ENCODE measurements at places on chromosomes 6 and 20.

GRCh38 chr6:16130932-16131387, 2.1 kb downstream of the MYLIP start:
- no peak for DNase-seq

DNA sequence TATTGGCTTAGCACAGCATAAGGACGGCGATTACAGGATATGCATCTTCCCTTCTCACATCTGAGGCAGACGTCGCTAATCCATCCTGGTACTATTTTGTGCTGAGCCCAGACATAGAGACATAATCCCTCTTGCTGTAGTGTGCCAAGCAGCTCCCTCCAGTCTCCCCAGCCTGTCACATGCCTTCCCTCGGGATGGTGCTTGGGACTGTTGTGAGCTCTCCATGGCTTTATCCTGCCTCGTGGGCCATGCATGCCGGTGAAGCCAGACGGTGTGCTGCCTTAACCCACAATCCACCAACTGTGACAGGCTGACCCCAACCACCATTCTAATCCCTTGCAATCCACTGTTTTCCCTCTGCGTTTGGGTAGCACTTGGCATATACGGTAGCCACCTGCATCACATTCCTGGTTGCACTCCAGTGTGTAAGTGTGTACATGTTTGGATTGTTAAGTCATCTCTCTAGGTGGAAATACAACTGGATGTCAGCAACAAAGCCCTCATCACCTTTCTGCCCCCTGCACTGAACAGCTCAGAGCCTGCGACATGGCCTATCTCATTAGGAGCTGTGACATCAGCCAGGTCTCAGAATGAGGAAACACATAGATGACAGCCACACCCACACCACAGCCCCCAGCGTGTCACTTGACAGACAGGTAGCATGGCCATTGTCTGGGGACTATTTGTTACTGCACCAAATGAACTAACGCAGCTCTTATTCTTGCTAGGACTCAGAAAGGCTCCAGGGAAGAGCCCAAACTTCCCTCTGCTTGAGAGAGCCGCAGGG, 374.8 kb upstream of the CDH4 start:
- DNase-seq, result no peak

DNA sequence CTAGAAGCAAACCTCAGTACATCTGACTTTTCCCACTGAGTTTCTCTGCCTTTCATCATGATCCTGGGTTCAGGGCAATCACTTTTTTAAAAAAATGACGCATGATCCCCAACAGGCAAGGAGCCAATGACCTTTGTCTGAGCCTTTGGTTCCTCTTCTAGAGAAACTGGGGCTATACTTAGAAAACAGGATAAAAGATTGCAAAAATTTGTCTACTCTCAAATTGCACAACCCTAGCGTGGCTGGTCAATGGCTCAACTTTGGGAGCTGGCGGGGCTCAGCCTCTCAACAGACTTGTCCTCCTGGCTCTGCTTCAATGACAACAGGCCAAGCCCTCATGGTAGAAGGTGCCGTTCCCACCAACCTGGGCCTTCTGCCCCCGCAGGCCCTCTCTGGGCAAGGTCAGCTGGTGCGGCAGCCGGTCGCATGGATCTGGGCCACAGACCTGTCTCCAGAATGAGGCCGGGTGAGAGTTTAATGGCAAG, 48.7 kb downstream of the PDYN start:
- DNase-seq, result no peak

- no peak for DNase-seq
Measured at GRCh38 chr6:110331816-110332215, 26.3 kb downstream of the METTL24 start.

DNA sequence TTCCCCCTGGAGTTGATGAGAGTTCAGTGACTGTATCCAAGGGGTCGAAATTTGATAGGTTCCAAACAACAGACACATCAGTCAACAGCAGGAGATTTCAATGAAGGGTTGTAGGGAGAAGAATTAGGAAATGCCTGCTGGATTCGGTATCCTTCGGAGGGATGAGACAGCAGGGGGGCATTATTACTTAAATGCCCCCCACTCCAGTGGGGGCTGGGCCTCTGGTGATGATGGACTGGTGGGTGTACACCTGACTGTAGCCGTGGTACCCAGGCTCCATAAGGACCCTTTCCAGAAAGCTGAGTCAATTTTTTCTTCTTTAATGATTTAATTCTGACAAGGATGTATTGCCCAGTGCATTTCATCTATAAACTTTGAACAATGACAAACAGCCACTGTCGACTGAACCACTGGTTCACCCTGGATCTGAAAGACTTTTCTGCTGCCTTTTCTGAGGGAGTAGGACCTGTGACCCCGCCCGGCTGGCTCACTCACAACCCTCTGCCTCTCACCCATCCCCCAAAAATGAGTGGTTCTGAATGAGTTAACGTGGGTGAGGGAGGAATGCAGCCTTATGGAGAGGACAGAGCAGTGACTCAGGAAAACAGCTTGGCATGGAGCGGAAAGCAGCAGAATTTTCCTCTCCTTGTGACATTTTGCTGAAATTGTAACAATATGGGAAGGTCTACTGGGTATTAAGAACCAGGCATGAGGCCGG, 41.0 kb downstream of the ZMYND8 start:
- no peak for DNase-seq

DNA sequence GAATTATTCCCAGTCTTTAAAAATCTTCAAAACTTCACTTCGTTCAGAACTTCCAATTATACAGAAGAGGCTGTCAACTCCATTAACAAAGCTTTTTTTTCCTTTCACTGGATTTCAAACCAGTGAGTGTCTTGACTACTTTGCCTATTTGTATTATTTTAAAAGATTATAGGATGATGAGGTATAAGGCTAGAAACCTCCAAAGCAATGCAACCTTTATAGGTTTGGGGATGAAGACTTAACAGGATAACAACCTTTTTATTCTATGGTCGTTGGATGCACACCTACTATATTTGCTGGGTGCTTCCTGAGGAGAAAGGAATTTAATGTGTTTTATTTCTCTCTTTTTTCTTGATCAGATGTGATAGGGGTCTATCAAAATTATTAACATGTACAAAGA, 1.9 kb upstream of the OVOL2 start:
- DNase-seq, result no peak

DNA sequence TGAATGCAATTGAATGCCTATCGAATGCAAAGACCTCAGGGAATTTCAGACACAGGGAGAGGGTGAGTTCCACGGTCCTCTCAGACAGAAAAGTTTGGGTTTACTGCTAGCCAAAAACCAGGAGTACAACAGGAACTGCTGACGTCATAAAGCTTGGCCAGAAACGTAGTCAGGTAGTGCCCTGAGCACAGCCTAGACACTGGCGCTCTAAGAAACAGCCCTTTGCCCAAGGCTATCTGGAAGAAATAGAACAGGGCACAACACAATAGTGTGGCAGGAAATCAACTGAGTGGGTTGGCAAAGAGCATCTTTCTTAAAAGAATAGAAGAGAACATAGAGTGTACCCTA, 58.0 kb downstream of the GFOD1 start:
- DNase-seq, result no peak

DNA sequence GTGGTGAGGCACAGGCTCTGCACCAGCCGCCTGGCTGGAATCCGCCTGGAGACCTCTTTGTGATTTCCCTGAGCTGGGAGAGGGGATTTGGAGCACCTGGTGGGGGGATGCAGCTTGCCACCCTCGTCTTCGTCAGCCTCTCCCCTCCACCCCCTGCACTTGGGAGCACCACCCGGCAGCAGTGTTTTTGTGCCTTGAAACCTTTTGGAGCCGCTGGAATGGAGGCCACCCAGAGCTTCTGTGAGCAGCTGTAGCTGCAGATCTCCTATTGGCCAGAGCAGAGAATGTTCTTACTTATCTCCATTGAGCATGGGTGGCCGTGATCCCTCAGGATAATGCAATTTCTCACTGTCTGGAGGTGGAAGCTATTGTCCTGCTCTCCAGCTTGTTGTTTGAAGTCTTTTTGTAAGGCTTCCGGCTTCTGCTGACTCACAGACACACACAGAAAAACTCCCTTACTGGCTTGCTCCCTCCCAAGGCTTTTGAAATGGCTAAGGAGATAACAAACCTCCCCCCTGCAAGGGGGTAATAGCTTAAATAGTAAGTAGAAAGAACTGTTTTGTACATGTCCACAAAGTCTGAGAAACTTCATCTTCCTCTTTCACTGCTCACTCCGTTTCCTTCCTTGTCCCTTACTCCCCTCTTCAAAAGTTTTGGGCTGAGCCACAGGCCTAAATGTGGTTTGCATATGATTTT, 271.2 kb downstream of the PRL start:
- no peak for DNase-seq

DNA sequence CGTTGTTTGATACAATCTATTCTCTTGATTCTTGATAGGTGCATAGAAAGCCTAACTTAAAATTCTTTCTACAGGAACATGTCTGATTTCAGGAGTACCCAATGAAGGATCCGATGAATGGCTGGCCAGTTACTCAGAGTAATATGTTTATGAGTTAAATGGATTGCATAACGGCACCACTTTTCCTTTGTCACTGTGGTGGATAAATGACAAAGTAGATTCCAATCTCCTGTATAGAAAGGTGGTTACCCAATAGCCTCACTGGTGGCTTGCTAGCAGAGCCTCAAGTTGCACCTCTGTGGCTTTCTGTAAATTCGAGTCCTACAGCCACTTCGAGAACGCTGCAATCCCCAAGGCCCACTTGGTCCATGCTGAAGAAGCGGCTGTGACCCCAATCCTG, 28.4 kb downstream of the LHFPL5 start:
- no peak for DNase-seq

GRCh38 chr6:126015863-126016262, 29.5 kb downstream of the TRMT11 start:
- no peak for DNase-seq

DNA sequence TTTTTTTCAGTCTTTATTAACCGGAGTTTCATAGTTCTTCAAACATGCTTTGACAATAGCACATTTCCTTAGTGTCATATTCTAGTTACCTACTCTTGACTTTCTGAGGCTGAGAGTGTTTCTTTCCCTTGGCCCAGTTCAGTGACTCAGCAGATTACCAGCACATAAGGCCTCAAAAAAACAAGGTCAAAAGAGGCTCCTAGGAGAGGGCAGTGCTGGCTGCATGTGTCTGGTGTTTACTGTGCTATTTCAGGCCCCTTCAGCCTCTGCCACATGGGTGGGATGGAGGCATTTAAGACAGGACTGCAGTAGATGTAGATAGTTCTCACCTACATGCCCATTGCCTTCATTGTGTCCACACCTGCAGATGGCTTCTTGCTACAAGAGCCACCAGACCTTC, 198.2 kb upstream of the SSTR4 start:
- DNase-seq, result no peak

GRCh38 chr20:13639150-13639497, 392 bp upstream of the TASP1 start:
- DNase-seq, result no peak

GRCh38 chr6:34248198-34248726, 544 bp downstream of the SMIM29 start:
- no peak for DNase-seq

- DNase-seq, result no peak
Measured at GRCh38 chr6:75608956-75609533, 7.4 kb downstream of the SENP6 start.

DNA sequence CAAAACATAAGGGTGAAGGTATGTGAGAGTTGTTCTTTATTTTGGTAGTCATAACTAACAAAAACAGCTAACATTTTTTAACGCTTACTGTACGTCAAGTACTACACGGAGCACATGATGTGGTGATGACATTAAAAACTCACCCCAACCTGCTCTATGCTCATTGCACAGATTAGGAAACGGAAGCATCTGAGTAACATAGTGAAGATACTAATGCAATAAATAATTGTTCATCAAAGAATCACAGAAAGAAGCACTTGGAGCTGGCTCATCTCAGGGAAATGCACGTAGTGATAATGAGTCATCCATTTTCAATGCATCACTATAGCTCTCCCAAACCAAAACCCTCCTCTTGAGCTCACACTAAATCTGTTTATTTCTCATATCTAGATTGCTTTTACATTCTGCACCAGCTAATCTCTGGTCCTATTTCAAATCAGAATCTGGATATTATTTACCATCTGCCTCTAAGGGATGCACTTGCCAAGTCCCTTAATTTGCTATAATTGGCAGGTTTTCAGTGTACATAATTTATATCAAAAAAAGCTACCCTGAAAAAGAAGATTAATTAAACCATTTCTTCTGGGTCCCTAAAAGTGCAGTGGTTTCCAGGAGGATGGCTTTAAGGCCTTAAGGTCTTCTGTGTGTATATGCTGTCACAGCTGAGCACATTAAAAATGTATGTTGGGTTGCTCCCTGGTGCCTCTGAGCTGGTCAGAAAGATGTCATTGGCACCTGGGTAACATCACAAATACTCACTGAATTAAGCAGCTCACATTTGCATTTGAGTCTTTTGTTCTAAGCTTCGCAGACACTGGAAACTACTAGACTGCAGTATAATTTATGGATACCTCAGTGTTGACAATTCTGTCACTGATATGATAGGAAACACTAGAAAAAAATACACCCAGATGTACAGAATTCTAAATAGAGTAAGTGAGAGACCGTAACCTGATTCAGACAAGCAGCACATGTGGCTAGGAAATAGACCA, 677.4 kb upstream of the CITED2 start:
- peak; percentile 98 for DNase-seq

- no peak for DNase-seq
Measured at GRCh38 chr20:38863024-38863851, 57.7 kb downstream of the PPP1R16B start.

- DNase-seq, result no peak
Measured at GRCh38 chr6:12776291-12776690, 59.7 kb downstream of the PHACTR1 start.

DNA sequence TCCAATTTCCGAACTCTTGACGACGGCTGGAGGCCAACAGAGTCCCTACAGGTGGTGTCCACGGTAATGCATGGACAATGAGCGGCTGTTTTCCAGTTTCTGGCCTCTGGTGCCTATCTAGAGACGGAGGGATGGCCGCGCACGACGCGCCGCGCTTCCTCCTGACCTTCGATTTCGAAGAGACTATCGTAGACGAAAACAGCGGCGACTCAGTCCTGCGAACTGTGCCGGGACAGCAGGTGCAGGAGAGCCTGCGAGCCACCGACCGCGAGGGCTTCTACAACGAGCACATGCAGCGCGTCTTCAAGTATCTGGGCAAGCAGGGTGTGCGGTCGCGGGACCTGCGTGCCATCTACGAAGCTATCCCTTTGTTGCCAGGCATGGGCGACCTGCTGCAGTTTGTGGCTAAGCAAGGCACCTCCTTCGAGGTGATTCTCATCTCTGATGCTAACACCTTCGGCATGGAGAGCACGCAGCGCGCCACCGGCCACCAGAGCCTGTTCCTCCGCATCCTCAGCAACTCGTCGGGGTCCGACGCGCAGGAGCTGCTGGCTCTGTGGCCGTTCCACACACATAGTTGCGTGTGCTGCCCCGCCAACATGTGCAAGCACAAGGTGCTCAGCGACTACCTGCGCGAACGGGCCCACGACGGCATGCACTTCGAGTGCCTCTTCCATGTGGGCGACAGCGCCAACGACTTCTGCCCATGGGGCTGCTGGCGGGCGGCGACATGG, 169.4 kb downstream of the CDK19 start:
- no peak for DNase-seq
